ENCODE measurements at places on chromosomes 2 and 18.

GRCh38 chr2:17182399-17182798 lies 335.8 kb downstream of the RAD51AP2 start:
- no peak for DNase-seq

DNA sequence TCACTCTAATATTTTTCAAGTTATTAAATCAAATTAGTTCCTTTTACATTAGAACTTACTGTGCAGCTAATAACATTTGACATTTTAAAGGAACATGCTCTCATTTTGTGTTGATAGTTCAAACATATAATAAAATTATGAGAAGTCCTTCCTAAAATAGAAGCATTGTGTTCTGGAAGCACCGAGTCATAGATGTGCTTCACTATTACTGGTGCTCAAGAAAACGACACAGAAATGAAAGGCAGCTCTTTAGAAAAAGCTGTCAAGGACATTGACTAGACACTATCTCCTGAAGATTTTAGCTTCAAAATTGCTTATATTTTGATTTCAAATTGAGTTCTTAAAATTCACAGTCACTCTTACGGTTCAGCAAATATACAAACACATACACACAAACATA lies 338.3 kb downstream of the NBAS start:
- no peak for DNase-seq

DNA sequence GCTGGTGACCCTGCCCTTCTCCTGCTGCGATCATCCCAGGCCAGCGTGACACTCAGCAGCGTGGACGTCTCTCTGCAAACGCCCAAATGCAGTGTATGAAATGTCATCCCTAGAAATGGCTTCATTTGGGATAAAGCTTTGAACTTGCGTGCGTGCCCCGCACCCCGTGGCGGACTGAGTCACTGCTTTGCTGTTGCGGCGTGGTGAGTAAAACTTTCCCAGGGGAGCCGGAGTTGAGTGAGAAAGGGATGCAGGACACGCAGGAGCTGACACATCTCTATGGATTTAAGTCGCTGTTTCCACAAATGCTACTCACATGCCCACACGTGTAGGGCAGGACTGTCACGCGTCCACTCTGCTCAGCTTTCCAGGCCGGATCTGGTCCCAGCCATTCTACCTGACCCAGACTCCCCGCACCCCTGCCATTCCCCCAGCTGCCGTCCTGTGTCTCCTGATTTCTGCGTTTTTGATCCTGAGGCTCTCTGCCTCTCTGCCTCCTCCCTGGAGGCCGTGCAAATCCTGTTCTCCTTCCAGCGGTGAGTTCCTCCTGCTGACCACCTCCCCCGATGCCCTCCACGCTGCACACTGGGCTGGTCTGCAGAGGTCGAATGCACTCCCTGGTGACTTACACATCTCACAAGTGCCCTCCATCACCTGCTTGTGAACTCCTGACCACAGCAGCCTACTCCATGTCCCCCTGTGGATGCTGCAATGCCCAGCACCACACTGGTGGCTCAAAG lies 88.9 kb downstream of the MBP start:
- DNase-seq: no peak

DNA sequence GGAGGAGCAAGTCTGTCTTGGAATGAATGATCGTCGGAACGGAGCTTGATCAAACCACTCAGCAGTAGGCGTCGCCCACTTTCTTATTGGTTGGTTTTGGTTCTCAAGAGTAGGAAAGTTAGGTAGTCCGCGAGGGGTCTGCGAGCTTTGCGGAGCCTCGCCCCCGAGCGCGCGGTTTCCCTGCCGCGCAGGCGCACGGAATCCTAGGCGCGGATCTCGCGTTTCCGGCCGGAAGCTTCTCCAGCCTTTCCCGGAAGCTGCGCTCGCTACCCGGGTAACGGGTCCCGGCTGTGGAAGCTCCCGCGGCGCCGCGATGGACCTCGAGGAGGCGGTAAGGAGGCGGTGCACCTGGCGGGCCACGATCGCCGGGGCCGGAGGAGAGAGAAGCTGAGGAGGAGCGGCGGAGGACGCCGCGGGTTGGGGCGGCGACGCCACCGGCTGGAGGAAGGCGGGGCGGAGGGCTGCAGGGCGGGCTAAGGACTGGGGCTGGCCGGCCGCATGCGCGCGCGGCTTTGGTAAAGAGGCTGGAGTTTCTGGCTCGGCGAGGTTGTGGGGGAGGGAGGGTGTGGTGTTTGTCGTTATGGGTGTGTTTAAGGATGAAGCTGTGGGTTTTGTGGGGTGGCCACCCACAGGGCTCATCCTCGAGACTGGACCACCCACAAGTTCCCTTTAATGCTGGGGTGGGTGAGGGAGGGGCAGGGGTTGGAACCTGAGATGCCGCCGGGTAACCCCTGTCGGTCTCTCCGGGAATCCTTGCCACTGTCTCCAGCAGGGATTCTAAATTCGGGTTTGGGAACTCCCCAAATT lies at the start of gene TAF1B:
Gene TAF1B, plus strand, starts transcription at position 246 of the 807 bp plus-strand sequence. Its CDS starts 68 bp downstream, at position 314.
- peak; percentile 95 for DNase-seq

GRCh38 chr18:26722565-26722931 lies 143.0 kb downstream of the AQP4 start:
- no peak for DNase-seq

GRCh38 chr2:100988630-100989417 lies 13.3 kb upstream of the RPL31 start:
- no peak for DNase-seq

Data from activated CD4-positive, alpha-beta T cell treated with anti-CD3 and anti-CD28 coated beads, Interleukin-2, amount 50 U/mL, for 16 hours (primary cell).